ENCODE measurements at places on chromosomes 3 and 15.

- no peak for DNase-seq
Measured at GRCh38 chr15:99738021-99738847, 5.0 kb upstream of the LYSMD4 start.

- DNase-seq, result peak; percentile 47
Measured at GRCh38 chr3:128095222-128095703, 28.3 kb downstream of the RUVBL1 start.

DNA sequence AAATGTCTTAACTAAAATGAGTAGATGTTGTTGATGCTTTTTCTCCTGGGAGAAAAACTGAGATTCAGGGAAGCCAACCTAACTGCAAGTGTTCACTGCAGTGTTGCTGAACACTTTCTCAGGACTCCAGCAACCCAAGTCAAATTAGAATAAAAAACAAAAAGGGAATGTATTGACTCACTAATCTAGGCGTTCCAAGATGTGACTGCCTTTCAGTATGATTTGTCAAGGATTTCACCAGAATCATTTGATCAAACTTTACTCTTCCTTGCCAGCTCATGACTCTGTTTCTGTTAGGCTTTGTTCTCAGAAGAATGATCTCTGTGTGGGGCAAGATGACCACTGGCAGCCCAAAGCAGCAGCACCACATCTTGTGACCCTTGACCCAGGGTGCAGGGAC lies 364.0 kb downstream of the CACNA2D3 start:
- DNase-seq, result no peak

- DNase-seq, result no peak
Measured at GRCh38 chr3:116669576-116669975, 40.0 kb upstream of the TUSC7 start.

- peak; percentile 87 for DNase-seq
Measured at GRCh38 chr15:40102897-40103858, 5.5 kb downstream of the BMF start.

- DNase-seq, result no peak
Measured at GRCh38 chr15:93617443-93617842, 528.4 kb upstream of the RGMA start.

DNA sequence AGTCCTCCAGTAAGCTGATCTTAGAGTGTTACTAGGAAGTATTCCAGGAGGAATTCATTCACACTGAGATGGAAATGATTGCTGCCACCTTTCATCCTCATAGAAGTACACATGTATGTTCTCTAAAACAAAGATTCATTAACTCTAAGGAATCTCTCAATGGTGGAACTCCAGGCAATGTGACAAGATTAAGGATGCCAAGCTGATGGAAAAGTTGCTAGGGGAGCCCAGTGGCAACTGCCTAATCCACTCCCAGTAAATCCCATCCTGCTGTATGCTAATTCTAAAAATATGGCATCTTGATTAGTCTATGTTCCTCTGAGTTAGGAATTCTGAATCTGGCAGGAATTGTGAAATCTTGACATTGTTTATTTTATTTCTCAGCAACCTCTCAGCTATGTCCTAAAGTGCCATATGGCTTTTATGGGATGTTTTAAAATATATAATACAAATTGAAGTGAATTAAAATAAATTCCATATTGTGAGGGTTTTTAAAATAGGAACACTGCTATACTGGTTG lies 210.0 kb upstream of the TRIM42 start:
- DNase-seq, result no peak

DNA sequence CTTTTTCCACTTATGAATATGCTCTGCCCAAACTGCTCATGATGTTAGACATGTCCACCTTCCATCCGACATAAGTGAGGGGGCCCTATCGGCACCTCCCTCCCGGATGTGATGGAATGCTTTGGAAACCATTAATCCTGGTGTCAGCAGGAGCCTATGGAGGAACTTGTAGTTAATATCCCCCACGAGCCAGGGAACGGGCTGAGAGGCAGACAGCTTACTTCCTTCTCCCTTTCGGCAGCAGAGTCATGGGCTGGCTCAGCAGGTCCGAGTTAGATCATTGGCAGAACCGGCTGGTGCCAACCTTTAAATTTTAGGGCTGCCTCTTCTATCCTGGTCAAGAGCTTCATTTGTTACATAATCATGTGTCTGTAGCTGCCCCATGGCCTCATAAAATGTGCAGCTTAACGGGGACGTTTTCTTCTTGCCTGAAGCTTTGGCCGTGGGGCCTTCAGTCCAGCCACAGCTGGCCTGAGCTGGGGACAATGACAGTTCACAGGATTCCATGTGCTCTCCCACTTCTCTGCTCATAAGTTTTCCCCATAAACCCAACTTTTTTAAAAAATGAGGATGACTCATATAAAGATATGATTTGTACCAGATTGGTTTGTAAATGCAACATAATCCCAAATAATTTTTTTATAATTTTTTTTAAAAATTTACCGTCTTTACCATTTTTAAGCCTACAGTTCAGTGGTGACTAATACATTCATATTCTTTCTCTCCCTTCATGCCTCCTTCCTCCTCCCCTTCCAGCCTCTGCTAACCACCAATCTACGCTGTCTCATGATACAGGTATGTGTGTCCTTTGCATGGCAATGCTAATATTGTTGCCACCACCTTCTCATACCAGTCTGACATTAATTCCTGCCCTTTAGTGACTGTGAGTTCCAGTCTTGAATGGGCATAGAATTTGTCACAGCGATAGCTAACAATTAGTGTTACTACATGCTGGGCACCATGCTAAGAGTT lies 62.2 kb upstream of the RGMA start:
- DNase-seq, result no peak

DNA sequence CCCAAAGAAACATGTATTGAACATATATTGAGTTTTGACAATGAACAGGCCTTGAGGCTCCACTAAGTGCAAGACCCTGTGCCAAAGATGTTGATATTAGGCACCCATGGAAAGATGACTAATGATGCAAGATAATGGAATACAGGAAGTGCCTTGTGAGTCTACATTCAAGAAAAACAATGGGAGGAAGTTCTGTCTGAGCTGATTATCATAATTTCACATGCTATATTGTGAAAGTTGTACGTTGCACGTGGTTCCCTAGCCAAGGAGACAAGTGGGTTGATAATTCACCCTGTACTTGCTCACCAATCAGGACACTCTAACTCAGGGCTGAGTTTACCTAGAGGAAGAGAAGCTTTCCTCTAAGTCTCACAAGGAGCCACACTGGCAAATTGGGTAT lies 186.9 kb upstream of the STAC start:
- no peak for DNase-seq

DNA sequence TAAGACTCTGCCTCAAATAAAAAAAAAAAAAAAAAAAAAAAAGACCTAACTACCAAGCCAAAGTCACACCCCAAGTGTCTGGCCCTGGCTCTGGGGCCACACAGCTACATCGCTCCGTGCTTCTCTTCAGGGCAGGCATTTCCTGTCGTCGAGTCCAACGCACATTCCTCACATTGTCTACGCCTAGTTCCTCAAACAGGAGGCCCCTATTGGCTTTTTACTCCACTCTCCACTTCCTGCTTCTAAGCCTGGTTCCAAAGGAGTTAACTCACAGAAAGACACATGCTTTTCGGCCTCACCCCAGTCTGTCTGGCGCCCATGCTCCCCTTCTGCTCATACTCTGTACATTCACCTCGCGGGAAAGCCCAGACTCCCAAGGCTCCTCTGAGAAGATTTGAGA lies 28.8 kb downstream of the KNG1 start:
- DNase-seq, result peak; percentile 21

GRCh38 chr3:119352034-119352609 lies 57.9 kb downstream of the ARHGAP31 start:
- no peak for DNase-seq

DNA sequence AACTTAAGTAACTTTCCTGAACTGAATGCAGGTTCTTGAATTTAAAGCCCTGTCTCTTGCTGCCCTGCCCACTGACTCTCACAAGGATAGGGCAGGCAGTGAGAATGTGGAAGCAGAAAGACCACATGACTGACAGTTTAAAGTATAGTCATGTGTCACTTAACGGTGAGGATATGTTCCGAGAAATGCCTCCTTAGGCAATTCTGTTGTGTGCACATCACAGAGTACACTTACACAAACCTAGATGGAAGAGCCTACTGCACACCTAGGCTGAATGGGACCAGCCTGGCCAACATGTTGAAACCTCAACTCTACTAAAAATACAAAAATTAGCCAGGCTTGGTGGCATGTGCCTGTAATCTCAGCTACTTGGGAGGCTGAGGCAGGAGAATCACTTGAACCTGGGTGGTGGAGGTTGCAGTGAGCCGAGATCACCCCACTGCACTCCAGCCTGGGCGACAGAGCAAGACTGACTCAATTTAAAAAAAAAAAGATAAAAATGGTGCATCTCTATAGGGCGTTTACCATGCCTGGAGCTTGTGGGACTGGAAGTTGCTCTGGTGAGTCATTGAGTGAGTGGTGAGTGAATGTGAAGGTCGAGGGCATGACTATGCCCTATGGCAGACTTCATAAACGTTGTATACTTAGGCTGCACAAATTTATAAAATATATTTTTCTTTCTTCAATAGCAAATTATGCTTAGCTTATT lies 18.9 kb upstream of the COPG1 start:
- DNase-seq, result no peak

DNA sequence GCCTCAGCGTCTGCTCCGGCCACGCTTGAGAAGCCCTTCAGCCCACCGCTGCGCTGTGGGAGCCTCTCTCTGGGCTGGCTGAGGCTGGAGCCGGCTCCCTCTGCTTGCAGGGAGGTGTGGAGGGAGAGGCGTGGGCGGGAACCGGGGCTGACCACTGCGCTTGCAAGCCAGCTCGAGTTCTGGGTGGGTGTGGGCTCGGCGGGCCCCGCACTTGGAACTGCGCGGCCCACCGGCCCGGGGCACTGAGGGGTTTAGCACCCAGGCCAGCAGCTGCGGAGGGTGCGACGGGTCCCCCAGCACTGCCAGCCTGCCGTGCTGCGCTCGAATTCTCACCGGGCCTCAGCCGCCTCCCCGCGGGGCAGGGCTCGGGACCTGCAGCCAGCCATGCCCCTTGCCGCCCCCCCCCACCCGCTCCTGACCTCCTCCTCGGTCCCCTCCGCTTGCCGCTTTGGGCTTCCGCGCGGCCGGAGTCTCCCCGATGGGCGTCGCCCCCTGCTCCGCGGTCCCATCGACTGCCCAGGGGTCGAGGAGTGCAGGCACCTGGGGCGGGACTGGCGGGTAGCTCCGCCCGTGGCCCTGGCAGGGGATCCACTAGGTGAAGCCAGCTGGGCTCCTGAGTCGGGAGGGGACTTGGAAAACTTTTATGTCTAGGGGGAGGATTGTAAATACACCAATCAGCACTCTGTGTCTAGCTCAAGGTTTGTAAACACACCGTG lies 106.7 kb downstream of the RAP2B start:
- DNase-seq, result no peak

DNA sequence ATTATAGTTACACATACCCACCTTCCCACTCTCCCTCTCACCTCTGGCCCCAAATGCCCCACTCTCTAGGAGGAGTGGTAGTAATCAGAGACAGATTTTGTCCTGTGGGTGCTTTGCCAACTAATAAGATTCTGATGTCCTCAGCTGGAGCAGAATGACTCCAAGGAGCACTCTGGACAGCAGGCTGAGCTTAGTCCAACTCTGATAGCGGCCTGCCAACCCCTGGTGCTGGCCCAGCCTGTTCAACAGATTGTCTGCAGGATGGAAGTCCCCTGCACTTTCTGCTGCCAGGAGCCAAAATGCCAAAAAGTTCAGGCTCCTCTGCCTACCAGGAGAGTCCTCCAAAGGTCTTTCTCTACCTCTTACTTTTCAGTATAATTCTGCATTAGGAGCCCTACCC lies 160.5 kb upstream of the UMPS start:
- no peak for DNase-seq

DNA sequence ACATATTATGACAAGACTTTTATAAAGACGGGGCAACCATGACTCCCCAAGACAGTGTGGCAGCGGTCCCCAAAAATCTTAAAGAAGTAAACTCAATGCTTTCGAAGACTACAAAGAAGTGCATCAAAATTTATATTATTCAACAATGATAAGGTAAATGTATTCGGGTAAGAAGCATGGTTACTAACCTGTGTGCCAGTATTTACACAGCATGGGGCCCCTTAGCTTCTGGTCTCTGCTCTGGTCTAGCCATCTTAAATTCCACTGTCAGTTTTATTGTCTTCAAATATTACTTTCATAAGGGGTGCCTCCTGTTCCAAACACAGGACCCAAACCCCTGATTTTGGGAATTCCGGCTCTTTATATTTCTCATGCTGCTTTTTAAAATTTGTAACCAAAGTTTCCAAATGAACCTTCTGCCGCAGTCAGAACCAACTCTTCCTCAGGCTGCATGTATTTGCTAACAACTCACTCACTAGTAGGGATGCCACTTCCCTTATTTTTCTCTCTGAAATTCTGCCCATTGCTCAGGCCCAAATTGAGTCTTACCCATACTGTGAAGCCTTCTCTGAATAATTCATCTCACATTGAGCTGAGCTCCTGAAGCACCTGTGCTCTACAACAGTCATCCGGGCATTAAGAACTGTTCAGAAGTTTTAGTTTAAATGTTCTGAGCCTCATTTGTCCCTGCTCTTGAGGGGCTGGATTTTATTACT lies 1.2 kb downstream of the TTC23 start:
- no peak for DNase-seq

GRCh38 chr3:179880868-179881267 lies 155.9 kb downstream of the PEX5L start:
- DNase-seq, result no peak

GRCh38 chr15:77475001-77475400 lies 54.3 kb downstream of the HMG20A start:
- DNase-seq, result no peak

DNA sequence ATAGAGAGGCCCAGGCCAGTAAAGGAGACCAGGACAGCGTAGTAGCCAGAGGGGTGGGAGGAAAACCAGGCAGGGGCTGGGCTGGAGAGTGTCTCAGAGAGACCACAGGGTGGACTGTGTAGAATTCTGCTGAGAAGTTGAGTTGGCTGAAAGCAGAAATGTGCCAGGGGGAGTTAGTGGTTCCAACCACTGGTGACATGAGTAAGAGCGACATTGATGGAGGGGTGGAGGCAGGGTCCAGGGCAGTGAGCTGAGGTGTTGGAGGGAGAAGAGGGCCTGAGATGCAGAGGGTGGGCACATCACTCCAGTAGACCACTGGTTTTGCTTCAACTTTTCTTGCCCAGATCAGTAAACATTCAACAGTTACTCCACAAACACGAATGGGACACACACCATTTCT lies 106.5 kb downstream of the ASB7 start:
- no peak for DNase-seq

GRCh38 chr15:22895465-22896190 lies 57.2 kb downstream of the NIPA2 start:
- no peak for DNase-seq

- no peak for DNase-seq
Measured at GRCh38 chr3:67000009-67000408, 1.9 kb downstream of the KBTBD8 start.

- DNase-seq, result no peak
Measured at GRCh38 chr15:66476535-66476934, 21.0 kb downstream of the SNAPC5 start.

GRCh38 chr3:60636846-60637245 lies 614.4 kb downstream of the FHIT start:
- no peak for DNase-seq

GRCh38 chr3:128266453-128266852 lies 113.2 kb downstream of the EEFSEC start:
- DNase-seq, result no peak

GRCh38 chr15:88529021-88529630 lies 17.4 kb downstream of the DET1 start:
- DNase-seq, result no peak

- no peak for DNase-seq
Measured at GRCh38 chr3:12884790-12885582, 43.6 kb upstream of the RPL32 start.

- no peak for DNase-seq
Measured at GRCh38 chr3:21729888-21730459, 21.0 kb downstream of the ZNF385D start.

Measured in hindlimb muscle (tissue), 1 donor.